CD4-positive, alpha-beta memory T cell (primary cell): ENCODE measurements at places on chromosomes 16 and 17. TPM values are rescaled to one million over a fixed set of nuclear protein-coding genes. Genes with fewer than 3 reads are reported as not detected.

DNA sequence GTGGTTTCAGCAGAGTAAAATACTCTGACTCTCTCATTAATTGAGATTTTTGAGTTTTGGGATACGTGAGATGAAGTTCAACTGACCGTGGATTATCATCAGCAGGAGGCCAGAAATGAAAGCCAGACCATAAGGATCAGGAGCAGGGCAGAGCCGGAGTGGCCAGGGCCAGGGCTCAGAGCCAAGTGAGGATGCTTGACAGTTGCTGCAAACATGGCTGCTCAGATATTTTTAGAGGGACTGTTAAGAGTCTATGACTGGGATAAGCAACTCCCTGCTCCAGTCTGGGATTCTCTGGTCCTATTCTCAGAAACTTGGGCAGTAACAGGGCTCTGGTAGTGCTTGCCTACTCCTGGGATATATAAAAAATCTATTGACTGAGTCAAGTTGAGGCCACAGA lies 17.6 kb upstream of the CDH13 start:
- no peaks in the 10 kb centered on the region for H3K36me3 ChIP-seq
- no peaks in the 10 kb centered on the region for H3K27me3 ChIP-seq
- DNase-seq: no peak
- H3K4me3 ChIP-seq: no peak overlapping the region

DNA sequence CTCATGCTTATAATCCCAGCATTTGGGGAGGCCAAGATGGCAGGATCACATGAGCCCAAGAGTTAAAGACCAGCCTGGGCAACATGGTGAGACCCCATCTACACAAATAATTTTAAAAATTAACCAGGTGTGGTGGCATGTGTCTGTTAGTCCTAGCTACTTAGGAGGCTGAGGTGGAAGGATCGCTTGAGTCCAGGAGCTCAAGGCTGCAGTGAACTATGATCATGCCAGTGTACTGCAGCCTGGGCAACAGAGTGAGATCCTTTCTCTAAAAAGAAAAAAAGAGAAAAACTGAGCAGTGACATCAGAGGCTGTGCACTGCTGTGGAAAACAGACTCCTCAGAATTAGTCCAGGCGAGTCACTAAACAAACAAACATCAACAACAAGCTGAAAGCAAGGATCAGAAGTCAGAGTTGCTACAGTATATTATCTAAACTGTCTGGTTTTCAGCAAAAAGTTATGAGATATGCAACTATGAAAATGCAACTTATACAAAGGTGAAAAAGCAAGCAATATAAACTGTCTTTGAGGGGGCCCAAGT lies 39.3 kb downstream of the CBFB start:
- peaks cover 30% of the 10 kb centered on the region for H3K36me3 ChIP-seq
- no peak for DNase-seq
- H3K27ac ChIP-seq: no peak overlapping the region
- H3K27me3 ChIP-seq: no peaks in the 10 kb centered on the region
- no peak overlapping the region for H3K4me3 ChIP-seq

DNA sequence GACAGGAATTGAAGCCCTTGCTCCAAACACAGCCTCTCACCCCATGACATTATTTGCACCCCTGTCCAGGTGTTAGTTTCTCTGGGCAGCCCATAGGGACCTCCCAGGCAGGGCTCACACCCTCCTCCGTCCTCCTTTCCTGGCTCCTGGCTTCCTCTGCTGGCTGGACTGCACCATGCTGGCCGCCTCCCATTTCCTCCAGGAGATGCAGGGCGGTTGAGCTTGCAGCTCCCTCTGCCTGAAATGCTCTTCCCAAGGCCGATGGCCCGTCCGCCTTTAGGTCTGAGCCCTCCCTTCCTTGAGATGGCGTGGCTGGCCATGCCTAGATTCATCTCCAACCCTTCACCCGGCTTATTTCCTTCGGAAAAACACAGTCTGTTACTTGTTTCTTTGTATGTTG lies 334.8 kb downstream of the SNX29 start:
- no peak overlapping the region for H3K4me3 ChIP-seq
- no peaks in the 10 kb centered on the region for H3K4me1 ChIP-seq
- H3K27me3 ChIP-seq: no peaks in the 10 kb centered on the region

The AATK gene
- polyA plus RNA-seq: 0.17 TPM

DNA sequence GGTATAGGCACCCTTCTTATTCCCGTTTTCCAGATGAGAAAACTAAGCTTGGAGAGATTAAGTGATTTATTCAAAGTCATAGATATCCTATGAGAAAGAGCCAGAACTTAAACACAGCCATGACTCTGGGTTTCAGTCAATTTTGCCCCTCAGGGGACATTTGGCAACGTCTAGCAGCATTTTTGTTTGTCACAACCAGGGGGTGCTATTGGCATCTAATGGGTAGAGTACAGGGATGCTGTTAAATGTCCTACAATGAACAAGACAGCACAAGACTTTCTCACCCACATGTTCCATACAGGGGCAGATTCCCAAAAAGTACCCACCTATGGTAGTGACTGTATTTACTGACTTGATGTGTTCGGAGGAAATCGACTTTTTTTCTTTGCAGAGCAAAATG lies 4.8 kb upstream of the SHISA9 start:
- no peak overlapping the region for H3K4me3 ChIP-seq
- no peak overlapping the region for H3K27ac ChIP-seq

- DNase-seq: peak; percentile 55
- H3K36me3 ChIP-seq: no peaks in the 10 kb centered on the region
- no peak overlapping the region for H3K27ac ChIP-seq
- H3K27me3 ChIP-seq: no peaks in the 10 kb centered on the region
- H3K4me1 ChIP-seq: peaks cover 57% of the 10 kb centered on the region
These were observed 11.8 kb downstream of the GNAO1 start for GRCh38 chr16:56203052-56203451.

The FN3K gene
- 0.77 TPM for polyA plus RNA-seq

The PFAS gene
- 8.9 TPM for polyA plus RNA-seq

- no peak overlapping the region for H3K27ac ChIP-seq
- no peaks in the 10 kb centered on the region for H3K27me3 ChIP-seq
- H3K4me1 ChIP-seq: no peaks in the 10 kb centered on the region
These were observed 303.9 kb downstream of the C16orf95 start for GRCh38 chr16:87012954-87013938.

The TAC4 gene
- not detected for polyA plus RNA-seq

The ABCA10 gene
- not detected for polyA plus RNA-seq

GRCh38 chr16:27470567-27471431 lies 68.8 kb downstream of the IL21R start:
- DNase-seq: no peak
- H3K27me3 ChIP-seq: no peaks in the 10 kb centered on the region
- no peak overlapping the region for H3K27ac ChIP-seq
- H3K4me1 ChIP-seq: no peaks in the 10 kb centered on the region
- peaks cover 52% of the 10 kb centered on the region for H3K36me3 ChIP-seq
- no peak overlapping the region for H3K4me3 ChIP-seq

The KRT15 gene
- not detected for polyA plus RNA-seq

The PYCARD gene
- polyA plus RNA-seq: 60.6 TPM

GRCh38 chr17:45197555-45198334 lies 23.9 kb upstream of the FMNL1 start:
- H3K27ac ChIP-seq: no peak overlapping the region
- no peaks in the 10 kb centered on the region for H3K4me1 ChIP-seq
- H3K36me3 ChIP-seq: no peaks in the 10 kb centered on the region
- H3K4me3 ChIP-seq: no peak overlapping the region
- peak; percentile 76 for DNase-seq

The KRTAP2-3 gene
- not detected for polyA plus RNA-seq

The OR3A2 gene
- 0.79 TPM for polyA plus RNA-seq

GRCh38 chr16:50269769-50270509 lies 3.6 kb downstream of the ADCY7 start:
- no peaks in the 10 kb centered on the region for H3K27me3 ChIP-seq
- H3K27ac ChIP-seq: peak overlapping the region; percentile 71
- H3K4me3 ChIP-seq: no peak overlapping the region
- peaks cover 81% of the 10 kb centered on the region for H3K4me1 ChIP-seq
- peaks cover 8% of the 10 kb centered on the region for H3K36me3 ChIP-seq

DNA sequence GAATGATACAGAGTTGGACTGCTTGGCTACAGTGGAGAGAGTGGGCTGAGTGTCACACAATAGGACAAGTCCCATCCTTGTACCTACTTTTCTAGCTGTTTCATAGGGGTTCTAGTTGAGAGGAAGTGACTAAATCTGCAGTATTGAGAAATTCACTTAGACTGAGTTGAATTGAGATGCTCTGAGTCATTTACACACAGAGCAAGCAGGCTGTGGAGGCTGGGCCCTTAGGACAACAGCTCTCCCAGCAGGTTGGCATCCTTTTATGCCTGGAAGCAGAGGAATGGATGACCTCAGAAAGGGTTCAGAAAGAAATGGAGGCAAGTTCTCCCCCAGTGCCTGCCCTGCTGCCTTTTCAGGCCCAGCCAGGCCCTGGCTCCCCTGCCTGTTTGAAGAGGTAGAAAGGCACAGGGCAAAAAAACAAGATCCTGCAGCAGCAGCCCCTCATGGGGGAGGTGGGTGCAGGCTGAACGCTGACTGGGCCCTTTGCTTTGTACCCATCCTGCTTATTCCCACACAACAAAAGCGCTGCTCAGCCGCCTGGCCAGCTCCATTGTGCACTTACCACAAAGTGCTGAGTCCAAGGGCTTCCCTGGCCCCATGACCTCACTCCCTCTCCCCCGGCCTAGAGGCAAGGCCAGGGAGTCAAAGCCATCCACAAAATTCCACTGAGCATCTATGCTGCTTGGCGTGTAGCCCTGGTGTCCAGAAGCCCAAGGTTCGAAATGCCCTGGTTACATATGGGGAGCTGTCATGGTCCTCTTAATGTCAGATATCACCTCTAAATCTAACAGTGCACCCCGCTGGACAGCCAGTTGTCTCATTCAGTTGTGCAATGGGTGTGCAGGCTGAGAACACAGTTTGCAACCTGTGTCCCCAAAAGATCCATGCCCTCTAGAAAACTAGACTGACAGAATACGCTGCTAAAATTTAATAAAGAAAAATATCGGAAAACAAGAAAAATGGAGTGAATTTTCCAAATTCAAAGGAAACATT lies 5.4 kb upstream of the CRYBA1 start:
- DNase-seq: no peak
- no peaks in the 10 kb centered on the region for H3K36me3 ChIP-seq
- H3K27ac ChIP-seq: no peak overlapping the region
- no peak overlapping the region for H3K4me3 ChIP-seq

The NKIRAS2 gene
- 22.0 TPM for polyA plus RNA-seq

GRCh38 chr17:9037736-9038135 lies 16.4 kb downstream of the NTN1 start:
- DNase-seq: no peak
- no peak overlapping the region for H3K27ac ChIP-seq
- no peak overlapping the region for H3K4me3 ChIP-seq
- H3K27me3 ChIP-seq: no peaks in the 10 kb centered on the region
- no peaks in the 10 kb centered on the region for H3K36me3 ChIP-seq
- no peaks in the 10 kb centered on the region for H3K4me1 ChIP-seq

The ELMO3 gene
- not detected for polyA plus RNA-seq

DNA sequence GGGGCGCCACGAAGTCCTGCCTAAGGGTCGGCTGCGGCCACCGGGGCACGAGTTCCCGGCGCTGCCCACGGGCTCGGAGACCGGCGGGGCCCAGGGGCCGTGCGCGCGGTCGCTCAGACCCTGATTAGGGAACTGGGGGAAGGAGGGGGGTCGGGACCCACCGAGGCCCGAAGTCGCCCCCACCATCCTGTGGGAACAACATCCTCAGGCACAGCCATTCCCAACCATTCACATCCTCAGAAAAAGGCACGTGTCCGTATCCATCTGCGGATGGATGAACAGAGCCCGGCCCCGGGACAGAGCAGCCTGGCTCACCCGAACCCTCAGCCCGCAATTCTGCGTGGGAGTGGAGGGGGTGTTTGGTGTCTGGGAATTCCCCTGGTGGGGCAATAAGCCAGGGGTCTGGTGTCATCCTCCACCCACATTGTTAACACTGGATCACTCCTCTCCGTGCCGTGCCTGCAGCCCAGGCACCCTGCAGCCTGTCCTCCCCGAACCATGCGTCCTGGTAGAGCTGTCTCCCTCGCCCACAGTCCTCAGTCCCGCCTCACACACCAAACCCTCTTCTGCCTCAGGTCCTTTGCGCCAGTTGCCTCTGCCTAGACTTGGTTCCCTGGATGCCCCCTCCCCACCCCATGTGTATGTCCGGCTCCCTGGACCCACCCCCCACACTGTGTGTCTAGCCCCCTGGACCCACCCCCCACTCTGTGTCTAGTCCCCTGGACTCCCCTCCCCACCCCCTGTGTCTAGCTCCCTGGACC lies 789 bp upstream of the CCDC57 start:
- H3K36me3 ChIP-seq: no peaks in the 10 kb centered on the region
- no peaks in the 10 kb centered on the region for H3K27me3 ChIP-seq
- peak overlapping the region; percentile 58 for H3K27ac ChIP-seq
- peaks cover 49% of the 10 kb centered on the region for H3K4me1 ChIP-seq
- peak overlapping the region; percentile 3 for H3K4me3 ChIP-seq

The CD300A gene
- 51.4 TPM for polyA plus RNA-seq
